ENCODE measurements at places on chromosomes 1 and 21. TPM values are rescaled to one million over a fixed set of nuclear protein-coding genes. Genes with fewer than 3 reads are reported as not detected.

Gene TNFSF18
- polyA plus RNA-seq = not detected

Gene SPRR2F
- not detected for polyA plus RNA-seq

Gene PBX1
- polyA plus RNA-seq = 0.70 TPM

DNA sequence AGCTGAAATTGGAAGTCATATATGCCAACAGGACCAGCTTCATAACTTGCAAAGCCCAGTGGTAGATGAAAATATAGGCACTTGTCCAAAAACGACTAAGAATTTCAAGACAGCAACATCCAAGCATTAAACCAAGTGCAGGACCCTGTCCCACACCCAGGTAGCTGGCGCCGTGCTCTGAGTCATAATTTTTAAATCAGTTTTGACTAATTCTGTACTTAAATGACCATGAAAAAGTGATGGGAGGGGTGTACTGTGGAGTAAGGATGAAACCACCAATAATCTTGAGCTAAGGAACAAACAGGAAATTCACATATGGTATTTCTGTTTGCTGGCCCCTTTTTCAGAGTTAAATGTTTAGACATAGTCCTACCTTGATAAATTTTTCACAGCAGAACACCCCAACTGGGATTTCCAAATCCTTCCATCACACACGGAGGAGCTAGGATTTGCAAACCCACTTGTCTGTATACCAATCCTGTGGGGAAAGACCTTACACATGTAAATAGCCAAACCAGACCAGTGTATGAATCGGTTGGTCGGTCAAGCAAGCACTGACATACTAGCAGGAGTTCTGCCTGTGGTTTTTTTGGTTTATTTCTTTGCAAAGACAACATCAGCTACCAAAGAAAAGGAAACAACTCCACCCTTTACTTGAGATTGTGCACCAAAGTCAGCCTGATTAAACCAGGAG is 235.7 kb upstream of the RAB4A start:
- no peak for DNase-seq

DNA sequence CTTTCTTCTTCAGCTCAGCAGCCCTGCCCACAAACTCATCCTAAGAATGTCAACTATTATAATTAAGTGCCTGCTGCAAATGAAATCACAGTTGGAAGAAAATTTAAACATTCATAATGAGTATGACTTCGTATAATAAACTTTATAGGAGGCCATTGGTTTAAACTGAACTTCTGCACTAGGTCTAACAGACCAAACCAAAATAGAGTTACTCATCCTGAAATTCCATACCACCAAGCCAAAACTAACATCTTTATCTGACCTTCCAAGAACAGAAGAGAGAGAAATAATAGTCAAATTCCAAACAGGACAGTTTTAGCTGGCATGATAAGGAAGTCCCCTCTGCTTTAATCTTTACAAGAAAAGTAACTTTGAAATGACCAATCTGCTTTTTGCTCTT is 472.4 kb upstream of the PRMT6 start:
- DNase-seq = no peak

GRCh38 chr1:78370779-78371482 is 119.8 kb upstream of the PTGFR start:
- DNase-seq = no peak

Gene CACYBP
- 192 TPM for polyA plus RNA-seq

Gene REN
- polyA plus RNA-seq = not detected

- no peak for DNase-seq
Observed at GRCh38 chr1:183537405-183537804, 52.9 kb downstream of the NCF2 start.

Gene VPS13D
- polyA plus RNA-seq = 13.5 TPM

DNA sequence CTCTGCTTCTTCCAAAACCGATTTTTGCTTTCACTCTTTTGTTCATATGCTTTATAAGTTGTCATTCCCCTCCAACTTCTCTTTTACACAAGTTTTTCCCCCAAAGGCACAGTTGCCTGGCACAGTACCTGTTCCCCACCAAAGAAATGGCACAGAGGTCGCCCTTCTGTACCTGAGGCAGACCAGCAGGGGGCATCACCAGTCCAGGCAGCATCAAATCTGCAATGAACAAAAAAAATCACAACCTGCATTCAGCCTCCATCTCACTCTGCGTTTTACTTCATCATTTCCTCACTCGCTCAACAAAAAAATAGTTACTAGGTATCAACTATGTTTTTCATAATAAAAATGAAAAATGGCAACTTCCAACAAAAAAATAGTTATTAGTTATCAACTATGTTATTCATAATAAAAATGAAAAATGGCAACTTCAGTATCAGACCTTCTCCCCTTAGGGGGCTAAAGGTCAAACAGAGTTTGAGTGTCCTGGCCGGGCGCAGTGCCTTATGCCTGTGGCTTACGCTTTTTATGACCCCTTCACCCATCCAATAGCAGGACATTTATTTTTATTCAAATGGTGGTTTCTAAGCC is 4.1 kb downstream of the EIF2D start:
- peak; percentile 65 for DNase-seq

Gene PER3
- 2.8 TPM for polyA plus RNA-seq

DNA sequence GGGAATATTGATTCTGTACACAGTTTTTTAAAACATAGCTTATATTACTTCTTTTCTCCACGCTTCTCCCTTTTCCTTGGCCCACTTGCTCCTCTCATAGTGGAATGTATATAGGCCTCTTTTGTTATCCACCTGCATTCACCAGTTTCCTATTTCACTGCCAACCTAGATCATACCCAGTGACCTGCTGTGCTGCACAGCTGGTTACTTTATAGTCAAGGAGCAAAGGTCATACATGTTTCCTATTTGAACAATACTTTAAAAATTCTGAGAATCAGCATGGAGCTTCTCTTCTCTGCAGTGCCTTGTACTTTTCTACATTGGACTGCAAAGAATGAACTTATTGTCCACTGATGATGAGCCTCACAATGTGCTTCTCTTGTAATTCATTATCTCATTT is 4.3 kb upstream of the SLC35D1 start:
- no peak for DNase-seq

- DNase-seq = no peak
Observed at GRCh38 chr1:6447016-6447817, 18.8 kb downstream of the TNFRSF25 start.

Gene MAP1LC3C
- not detected for polyA plus RNA-seq

GRCh38 chr1:231163830-231164427 is 2.1 kb downstream of the TRIM67 start:
- no peak for DNase-seq

Gene HSD11B1
- 0.54 TPM for polyA plus RNA-seq

Gene PPOX
- polyA plus RNA-seq = 20.1 TPM

DNA sequence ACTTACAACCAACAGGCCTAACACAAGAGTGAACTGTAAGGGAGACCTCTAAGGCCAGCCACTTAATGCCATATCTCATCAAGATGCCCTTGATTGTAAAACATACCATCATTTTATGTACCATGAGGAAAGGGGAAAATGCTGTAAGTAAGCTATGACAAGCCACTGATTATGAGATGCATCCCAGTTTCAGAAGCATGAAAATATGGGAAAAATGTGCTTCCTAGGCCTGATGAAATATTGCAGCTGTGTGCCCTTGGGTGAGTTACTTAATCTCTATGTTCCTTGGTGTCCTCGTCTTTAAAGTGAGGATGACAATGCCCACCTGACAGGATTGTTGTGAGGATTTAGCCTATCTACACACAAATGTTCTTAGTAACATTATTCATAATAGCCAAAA is 28.9 kb downstream of the H3-3A start:
- DNase-seq = no peak

GRCh38 chr1:233491953-233492620 is 121.8 kb upstream of the KCNK1 start:
- no peak for DNase-seq

- no peak for DNase-seq
Observed at GRCh38 chr1:119600561-119600960, 47.5 kb downstream of the ZNF697 start.

DNA sequence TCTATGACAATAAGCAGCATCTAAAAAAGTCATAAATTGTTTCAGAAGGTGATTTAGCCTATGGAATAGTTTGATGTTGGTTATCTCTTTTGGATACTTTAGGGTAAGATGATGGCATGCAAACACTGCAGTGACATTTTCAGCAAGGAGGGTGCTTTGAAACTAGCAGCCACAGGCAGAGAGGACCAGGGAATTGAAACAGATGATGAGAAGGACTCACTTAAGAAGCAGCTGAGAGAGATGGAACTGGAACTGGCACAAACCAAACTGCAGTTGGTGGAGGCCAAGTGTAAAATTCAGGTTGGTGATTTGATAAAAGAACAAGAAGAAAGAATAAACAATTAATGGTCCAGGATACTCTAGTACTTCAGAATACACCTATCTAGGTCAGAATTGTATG is 11.2 kb upstream of the CACYBP start:
- no peak for DNase-seq

GRCh38 chr1:109790735-109791494 is 27.2 kb upstream of the EPS8L3 start:
- DNase-seq = peak; percentile 66

GRCh38 chr1:160682983-160683865 is 28.4 kb downstream of the CD48 start:
- no peak for DNase-seq

DNA sequence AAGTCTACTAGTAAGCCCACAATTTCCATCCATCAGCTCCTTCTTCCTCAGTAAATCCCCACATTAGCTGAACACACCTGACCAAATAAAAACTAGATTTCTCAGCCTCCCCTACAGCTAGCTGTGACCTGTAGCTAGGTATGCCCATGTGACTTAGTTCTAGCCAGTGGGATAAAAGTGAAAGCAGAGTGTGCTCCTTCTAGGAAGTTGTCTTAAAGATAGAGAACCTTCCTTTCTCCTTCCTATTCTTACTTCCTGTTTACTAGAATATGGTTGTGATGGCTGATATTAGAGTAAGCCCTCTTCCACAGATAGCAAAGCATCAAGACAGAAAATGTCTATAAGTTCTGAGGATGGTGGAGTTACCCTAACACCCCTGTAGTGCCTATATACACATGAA is 67.0 kb downstream of the PIK3R3 start:
- no peak for DNase-seq

GRCh38 chr1:183022202-183023145 is 746 bp upstream of the LAMC1 start:
- no peak for DNase-seq

- DNase-seq = no peak
Observed at GRCh38 chr1:7103874-7104273, 318.6 kb downstream of the CAMTA1 start.

Gene REG4
- 4.5 TPM for polyA plus RNA-seq

GRCh38 chr1:246782120-246782900 is 58.1 kb downstream of the SCCPDH start:
- no peak for DNase-seq

Gene SIM2
- polyA plus RNA-seq = not detected

- DNase-seq = no peak
Observed at GRCh38 chr1:231936983-231937775, 310.6 kb downstream of the DISC1 start.

DNA sequence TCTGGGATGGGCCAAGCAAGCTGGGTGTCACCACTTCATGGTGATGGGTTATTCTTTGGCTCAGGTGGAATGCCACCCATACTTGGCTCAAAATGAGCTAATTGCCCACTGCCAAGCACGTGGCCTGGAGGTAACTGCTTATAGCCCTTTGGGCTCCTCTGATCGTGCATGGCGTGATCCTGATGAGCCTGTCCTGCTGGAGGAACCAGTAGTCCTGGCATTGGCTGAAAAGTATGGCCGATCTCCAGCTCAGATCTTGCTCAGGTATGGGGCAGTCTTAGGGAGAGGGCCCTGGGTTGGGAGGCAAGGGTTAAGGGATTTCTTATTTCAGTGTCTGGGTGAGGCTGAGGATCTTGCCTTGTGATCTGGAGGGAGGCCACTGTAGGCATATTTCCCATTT is 15.4 kb upstream of the NASP start:
- no peak for DNase-seq

DNA sequence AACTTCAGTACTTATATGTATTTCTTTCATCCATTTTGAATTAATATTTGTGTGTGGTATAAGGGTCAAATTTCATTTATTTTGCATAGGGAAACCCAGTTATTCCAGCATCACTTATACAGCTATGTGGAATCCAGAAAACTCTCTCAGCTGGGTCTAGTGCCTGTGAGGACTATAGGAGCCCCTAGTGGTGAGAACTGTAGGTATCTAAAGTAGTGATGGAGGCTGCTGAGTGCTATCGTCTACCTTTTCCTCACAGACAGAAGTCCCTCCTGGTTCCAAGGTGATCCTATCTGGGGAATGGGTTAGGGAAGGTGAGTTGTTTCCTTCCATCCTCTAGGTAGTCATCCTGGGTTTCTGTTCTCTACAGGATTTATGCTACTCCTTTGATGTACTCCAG is 352.0 kb upstream of the C1orf87 start:
- no peak for DNase-seq

DNA sequence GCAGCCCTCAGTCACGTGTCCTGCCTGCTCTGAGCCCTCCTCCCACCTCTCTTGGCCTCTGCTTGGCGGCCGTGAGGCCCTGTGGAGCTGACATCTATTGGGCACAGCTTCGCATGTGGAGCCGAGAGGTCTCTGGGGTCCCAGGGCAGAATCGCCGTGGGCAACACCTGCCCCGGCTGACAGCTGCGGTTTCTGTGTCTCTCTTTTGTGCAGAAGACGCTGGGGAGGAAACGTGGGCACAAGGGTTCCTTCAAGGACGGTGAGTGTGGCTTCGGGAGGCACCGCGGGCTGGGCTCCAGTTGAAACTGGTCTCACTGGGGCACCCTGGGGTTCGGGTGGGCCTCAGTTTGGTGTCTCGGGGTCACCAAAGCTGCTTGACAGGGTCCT is 11.5 kb downstream of the ARHGEF16 start:
- DNase-seq = no peak

Gene DNASE2B
- not detected for polyA plus RNA-seq

Gene NTRK1
- 0.09 TPM for polyA plus RNA-seq

GRCh38 chr1:31180338-31180737 is 59.3 kb downstream of the NKAIN1 start:
- no peak for DNase-seq

- no peak for DNase-seq
Observed at GRCh38 chr1:158019171-158019868, 25.9 kb downstream of the KIRREL1 start.

GRCh38 chr1:229643996-229644745 is 18.1 kb downstream of the URB2 start:
- no peak for DNase-seq

Gene SH2D5
- polyA plus RNA-seq = not detected

- DNase-seq = no peak
Observed at GRCh38 chr1:168422203-168422847, 121.5 kb downstream of the XCL2 start.

GRCh38 chr1:164578479-164579200 is 19.7 kb downstream of the PBX1 start:
- no peak for DNase-seq

All from naive thymus-derived CD4-positive, alpha-beta T cell (primary cell).